ENCODE measurements at places on chromosomes 4 and X.

DNA sequence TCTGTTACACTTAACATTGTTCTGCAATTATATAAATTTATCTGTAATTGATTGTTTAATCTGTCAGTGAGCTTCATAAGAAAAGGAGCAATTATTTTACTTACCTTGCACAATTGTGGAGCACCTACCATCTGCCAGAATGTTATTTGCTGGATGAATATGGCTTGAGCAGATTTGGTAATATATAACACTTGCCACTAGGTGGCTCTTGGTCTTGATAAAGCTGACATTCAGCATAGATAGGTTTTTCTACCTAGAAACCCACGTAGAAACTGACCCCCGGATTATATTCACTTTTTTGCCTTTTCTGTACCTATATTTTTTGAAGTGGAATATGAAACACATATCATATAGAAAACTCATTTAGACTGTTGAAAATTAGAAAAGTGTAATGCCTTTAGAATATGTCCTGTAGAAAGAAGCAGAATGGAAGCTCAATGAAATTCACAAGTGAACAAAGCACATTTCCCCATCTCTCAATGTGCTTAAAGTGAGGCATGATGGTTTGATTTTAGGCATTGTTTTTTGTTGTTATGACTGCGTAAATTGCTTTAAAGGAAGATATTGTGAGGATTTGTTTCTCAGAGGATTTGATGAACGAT, 9.5 kb downstream of the RBPJ start:
- no peak for DNase-seq

- no peak for DNase-seq
Measured at GRCh38 chr4:136690360-136690759, 841.9 kb downstream of the PCDH18 start.

DNA sequence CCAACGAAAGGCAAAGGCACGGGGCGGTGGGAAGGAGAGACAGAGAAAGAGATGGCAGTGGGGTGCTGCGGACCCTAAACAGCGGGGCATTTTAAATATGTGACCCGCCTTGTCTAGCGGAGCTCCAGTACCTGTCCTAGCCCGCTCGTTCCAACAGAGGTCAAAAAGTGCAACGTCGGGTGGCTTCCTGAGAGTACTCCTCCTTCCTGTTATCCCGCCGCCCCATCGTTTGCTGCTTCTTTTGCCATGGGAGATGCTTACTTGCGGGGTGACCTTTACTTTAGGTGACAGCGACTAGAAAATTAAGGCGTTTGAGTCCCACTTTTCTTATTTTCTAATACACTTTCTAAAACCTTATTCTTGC, 735 bp downstream of the NRK start:
- no peak for DNase-seq

GRCh38 chr4:13097971-13098370, 386.2 kb downstream of the RAB28 start:
- DNase-seq: no peak

DNA sequence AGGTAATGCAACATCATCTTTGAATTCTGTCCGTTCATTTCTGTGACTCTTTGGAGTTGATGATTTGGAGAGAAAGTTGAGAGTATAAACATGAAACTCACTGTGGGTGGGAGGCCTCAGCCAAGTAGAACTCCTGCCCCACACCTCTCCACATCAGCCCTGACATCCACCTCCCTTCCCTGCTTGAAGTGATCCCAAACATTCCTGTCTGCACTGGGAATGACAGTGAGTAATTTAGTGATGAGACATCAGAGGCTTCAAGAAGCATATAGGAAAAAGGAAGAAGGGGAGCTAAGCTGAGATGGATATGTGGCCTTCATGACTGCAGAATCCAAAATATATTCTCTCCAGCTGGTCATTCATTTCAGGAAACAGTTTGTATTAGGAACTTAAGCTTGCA, 151.8 kb downstream of the SPATA18 start:
- no peak for DNase-seq

DNA sequence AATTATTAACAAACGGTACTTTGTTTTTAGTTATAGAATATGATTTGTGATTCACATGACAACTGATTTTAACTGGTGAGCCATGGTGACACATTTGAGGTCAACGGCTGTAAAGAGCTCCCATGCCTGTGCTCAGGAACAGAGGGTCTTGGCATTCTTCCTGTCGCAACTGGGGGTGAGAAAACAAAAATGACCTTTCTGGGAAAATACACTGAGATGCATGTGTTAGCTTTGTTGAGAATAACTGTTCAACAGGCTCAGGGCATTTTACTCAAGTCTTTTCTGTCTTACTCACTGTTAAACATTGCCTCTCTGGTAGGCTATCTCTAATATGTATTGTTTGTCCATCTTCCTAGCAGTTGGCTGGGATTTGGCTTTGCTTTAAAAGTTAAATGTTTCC, 57.1 kb upstream of the HPGD start:
- DNase-seq: no peak

DNA sequence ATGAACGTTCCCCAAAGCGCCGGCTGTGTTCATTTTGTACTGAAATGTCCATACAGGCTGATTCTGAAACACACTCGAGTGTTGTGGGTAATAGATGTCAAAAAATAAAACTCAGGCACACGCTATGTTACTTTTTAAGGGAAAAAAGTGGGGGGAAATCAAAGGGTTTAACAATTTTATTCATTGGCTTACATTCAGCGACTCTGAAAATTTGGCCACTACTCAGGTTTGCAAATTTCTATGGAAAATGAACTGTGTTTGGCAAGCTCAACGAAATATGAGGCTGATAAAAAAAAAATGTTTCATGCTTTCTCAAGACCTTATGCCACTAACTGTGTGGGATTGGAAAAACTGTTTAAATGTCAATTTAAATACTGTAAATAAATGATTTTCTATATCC, 18.5 kb downstream of the AMELX start:
- DNase-seq: no peak

- peak; percentile 58 for DNase-seq
Measured at GRCh38 chrX:126165721-126166461, at the start of gene DCAF12L2. Gene DCAF12L2, minus strand, starts transcription at chrX:126166289. Its CDS starts 365 bp downstream, at chrX:126165924.

- no peak for DNase-seq
Measured at GRCh38 chrX:9919632-9920172, 47.5 kb upstream of the CLDN34 start.

DNA sequence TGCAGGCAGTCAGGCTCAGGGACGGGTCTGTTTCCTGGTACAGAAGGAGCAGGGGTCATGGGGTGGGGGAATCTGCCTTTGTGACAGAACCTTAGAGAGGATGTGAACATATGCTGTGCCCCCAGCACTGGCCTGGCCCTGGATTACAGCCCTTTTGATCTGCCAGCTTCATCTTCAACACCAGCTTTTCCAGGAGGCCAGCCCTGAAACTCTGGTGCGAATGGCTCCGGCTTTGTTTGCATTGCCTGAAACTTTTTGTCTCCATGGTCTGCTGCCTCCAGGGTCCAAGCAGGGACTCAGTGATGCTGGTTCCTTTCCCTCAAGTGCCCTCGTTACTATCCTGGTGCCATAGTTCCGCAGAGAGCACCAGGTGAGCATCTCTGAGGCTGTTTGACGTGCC, 2.1 kb downstream of the CNGA2 start:
- DNase-seq: no peak

GRCh38 chr4:4730249-4730648, 129.2 kb upstream of the MSX1 start:
- no peak for DNase-seq

GRCh38 chr4:177008071-177008835, 215.5 kb upstream of the VEGFC start:
- DNase-seq: no peak

DNA sequence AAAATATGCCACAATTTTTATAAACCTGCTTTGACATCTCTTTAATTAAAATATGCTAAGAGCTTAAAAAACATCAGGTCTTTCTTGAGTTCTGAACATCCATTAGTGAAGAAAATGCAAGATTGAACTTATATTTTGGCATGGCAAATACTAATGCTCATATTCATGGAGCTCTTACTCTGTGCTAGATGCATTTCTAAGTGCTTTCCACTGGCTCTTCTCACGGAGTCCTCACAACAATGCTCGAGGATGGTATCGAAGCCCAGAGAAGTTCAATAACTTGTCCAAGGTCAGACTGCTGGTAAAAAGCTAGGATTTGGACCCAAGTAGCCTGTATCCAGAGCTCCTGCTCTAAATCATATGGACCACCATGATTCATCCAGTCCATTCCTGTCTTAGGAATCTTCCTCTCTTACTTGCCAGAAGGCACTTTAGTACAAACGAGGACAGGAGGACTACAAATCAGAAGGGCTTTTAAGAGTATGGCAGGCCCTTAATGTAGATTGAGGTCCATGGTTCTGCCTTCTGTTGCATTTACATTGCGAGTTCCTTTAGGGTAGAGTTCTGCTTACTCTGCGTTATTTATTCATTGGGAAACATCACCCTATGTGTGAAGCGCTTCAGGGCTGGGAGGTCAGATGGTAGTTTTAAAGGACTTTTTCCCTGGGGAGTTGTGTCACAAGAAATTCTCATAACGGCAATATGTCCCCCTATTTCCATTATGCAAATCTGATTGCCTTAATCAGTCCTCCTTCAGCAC, 199.2 kb downstream of the RASL11B start:
- DNase-seq: no peak
